ENCODE measurements at places on chromosomes 4 and X.

DNA sequence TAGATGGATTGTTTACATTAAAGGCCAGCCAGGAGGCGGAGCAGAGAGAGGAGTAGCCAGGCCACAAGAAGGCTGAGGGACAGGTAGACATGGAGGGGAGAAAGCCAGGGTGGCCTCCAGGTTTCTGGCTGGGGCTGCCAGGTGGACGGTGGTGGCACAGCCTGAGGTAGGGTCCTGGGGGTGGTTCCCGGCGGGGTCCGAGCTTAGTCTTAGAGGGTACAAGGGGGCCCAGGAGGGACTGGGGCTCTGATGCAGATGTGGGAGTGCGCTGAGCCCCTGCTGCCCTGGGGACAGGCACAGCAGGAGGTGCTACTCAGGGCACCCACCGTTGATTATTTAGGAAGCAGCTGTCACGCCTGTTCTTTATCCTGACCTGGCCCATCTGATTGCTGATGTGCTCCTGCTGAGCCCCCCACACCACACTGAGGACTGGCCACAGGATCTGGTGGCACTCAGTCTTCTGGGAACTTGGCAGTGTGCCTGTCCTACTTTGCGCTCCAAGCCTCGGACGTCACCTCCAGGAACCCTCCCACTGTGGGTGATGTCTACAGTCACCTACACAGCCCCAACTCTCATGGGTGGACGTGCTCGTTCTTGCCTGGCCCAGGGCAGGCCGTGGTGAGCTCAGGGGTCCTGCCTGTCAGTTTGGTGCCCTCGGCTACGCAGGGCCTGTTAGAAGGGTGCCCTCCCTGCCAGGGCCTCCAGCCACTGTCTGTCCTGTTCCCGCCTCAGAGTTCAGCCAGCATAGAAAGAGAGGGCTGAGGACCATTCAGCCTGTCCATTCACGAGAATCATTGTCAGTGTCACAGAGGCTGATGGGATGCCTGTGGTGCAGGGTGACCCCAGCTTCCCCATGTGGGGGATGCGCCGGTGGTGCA, 12.0 kb downstream of the WFS1 start:
- peak; percentile 73 for DNase-seq

DNA sequence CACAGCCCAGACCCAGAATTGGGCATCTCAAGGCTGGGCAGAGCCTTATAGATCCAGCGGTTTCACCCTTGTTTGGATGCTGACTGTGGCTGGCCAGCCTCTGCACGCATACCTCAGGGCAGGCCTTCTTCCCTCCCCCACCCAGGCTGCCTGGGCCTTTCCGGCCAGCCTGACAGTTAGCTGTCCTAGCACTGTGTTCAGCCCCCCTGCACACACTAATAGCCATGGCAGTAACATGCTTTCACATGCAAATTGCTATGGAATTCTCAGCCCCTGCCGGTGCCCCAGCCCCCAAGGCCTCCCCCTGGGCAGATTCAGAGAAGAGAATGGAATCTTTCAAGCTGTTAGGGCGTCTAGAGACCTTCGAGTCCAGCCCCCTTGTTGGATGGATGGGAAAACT, 17.7 kb downstream of the EFNB1 start:
- no peak for DNase-seq

- DNase-seq = no peak
Observed at GRCh38 chrX:119991005-119991787, 47.6 kb upstream of the NKAP start.

DNA sequence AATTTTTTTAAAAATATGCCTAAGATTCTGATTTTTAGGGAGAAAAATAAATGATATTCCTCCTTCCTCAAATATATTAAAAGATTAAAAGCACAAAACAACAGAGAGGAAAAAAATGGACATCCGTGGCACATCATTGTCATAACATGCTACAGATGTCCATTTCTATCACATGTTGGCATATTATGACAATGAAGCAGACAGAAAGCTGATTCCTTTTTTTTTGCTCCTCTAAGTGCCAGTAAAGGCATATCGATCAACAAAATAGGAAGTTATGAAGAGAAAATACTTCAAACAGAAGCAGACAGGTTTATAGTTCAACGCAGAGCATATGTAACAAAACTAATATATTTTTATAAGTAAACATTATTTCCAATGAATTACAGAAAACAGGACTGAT, 11.2 kb downstream of the KLHL8 start:
- DNase-seq = no peak

DNA sequence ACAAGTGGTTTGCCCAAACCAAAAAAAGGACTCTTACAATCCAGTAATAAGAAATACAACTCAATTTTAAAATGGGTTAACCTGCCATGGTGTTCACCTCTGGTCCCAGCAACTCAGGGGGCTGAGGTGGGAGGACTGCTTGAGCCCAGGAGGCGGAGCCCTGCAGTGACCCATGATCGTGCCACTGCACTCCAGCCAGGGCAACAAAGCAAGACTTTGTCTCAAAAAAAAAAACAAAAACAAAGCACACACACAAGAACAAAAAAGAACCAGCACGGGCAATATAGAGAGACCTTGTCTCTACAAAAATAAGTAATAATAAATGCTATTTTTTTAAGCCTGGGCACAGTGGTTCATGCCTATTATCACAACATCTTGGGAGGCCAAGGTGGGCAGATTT, 28.7 kb downstream of the ARAP2 start:
- DNase-seq = peak; percentile 65

DNA sequence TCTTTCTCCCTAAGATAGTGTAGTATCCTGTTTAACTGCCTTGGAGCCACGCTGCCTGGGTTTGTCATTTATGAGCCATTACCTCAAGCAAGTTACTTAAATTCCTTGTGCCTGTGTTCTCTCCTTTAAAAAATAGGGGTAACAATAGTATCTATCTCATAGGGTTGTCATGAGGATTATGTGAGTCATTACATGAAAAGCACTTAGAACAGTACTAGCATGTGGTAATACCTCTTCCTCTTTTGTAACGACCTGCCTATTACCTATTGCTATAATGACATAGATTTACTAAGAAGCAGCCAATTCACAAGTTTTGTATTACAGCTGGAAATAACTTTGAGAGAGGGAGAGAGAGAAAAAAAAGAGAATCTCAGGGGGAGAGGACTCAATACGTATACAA, 834.7 kb downstream of the RAPGEF2 start:
- DNase-seq = no peak

DNA sequence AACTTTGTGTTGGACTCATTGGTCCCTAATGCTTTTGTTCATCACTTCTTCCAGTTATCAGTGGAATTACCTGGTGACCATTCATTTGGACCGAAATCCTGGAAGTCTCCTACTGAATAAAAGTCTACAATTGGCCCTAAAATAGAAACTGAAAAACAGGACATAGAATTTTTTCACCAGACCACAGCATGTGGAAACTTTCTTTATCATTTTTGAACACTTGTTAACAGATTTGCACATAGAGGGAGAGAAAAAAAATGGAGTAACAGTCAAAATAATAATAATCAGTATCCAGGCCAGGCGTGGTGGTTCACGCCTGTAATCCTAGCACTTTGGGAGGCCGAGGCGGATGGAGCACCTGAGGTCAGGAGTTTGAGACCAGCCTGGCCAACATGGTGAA, 7.1 kb downstream of the EPGN start:
- DNase-seq = no peak

DNA sequence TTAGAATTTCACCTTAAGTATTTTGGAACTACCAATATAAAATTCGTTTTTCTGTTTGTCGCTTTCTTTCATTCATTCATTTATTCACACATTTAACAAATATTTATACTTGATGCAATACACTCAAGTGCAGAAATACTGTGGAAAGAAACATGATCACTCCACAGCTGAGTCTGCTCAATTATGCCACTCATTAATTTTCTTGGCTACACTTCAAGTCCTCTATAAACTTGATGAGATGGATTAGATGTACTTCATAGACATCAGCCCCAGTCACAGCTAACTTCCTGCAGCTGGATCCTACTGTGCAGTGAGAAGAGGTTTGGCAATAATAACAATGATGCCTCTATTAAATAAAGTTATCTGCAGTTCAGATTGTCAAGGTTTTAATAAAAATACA, 208.1 kb downstream of the PDGFC start:
- peak; percentile 9 for DNase-seq

- no peak for DNase-seq
Observed at GRCh38 chrX:1442724-1443367, 9.9 kb downstream of the ASMTL start.

- no peak for DNase-seq
Observed at GRCh38 chr4:10983268-10983667, 298.7 kb upstream of the CLNK start.

GRCh38 chr4:90127706-90128345, 632 bp downstream of the CCSER1 start:
- no peak for DNase-seq

DNA sequence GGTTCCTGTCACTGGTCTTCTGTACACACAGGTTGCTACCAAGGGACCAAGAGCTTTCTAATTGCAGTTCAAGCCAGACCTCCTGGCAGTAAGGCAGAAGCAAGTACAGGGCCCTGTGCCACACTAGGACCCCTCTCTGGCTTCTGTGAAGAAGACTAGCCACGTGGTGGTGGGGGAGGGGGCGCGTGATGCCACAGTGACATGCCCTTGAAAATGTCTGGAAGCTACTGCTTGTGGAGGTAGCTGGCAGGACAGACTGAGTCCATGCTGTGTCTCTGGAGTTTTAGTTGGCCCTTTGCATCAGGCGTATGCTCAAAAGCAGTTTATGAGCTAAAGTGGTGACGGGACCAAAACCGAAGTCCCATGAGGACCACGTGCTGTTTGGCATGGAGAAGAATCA, 50.9 kb downstream of the RTL5 start:
- no peak for DNase-seq

GRCh38 chrX:154032160-154032559, 12.5 kb upstream of the IRAK1 start:
- no peak for DNase-seq

Data from Ammon's horn (tissue), 1 donor.